ENCODE measurements at places on chromosomes 2 and 18.
A peak's percentile ranks its signal among the peaks of the same experiment; 100 is the strongest.

GRCh38 chr2:226037526-226037925, 638.0 kb downstream of the NYAP2 start:
- no peak for DNase-seq

DNA sequence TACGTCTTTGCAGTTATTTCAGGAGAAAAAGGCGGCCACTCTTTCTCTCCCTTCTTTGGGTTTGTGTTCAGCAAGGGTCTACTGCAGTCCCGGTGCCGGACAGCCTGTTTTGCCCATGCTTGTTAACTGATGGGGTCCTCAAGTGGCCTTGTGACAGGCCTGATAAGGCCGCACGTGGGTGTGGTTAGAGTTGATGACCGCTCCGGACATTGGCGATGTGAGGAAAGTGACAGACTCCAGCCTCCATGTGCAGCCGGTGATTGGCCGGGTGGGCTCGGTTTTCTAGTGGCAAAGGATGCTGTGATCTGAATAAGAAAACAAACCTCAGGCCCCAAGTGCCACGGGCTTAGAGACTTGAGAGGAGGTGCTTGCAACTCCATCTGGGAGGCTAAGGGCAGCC, 15.6 kb downstream of the HPCAL1 start:
- no peak for DNase-seq

GRCh38 chr18:46073474-46074331, 1.6 kb upstream of the PSTPIP2 start:
- DNase-seq, result peak; percentile 54

- DNase-seq, result no peak
Observed at GRCh38 chr2:240557101-240557751, 562 bp downstream of the ANKMY1 start.

GRCh38 chr2:101193033-101193626, 41.9 kb upstream of the TBC1D8 start:
- DNase-seq, result no peak

DNA sequence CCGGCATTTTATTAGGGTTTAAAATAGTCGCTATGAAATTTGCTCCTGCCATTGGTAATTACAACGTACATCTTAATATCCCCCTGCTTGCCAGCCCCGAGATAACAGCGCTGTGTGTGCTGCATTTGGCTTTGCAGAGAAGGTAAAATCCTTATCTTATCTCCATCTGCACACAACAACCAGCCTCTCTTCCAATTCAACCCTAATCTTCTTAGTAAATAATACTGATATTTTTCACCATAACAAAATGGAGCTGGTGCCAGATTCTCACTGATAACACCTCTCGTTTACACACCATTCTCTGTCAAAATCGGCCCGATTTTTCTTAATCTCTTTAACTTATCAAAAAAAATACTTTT, 61.4 kb upstream of the SIX3 start:
- no peak for DNase-seq

- DNase-seq, result no peak
Observed at GRCh38 chr2:163571423-163572102, 164.2 kb downstream of the FIGN start.

DNA sequence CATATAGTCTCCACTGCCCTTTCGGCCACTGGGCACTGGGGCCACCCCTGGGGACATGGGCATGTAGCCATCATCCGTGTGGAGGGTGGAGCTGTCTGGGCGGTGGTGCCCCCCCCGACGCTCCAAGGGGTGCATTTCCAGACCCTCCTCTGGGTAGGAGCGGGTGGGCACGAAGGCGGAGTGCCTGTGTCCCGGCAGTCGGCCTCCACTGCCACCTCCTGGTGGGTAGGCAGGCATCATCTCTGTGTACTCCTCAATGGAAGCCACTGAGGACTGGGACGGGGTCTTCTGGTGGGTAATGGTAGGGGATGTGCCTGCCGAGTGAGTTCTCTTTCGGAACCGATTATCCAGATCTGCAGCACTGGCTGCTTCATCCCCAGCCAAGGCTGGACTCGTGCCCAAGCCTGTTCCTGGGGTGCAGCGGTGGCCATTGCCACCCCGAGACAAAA, 2.8 kb downstream of the IRS1 start:
- no peak for DNase-seq

DNA sequence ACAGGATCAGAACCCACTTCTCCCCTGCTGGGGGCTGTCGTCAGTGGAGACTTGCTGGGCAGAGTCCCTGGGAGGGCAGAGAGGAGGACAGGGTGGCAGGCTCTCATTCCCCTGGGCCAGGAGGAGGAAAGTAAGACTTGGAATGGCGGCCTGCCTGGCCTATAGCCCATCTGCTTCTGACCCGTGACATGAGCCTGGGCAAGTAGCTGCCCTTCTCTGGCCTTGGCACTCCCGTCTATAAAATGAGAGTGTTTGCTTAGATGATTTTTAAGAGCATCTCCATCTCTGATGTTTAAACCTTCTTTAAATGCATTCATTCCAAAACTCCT, 173.0 kb downstream of the DDX1 start:
- no peak for DNase-seq
